NCI-H2081 treated with DMSO at 0.1 percent for 48 hours (cell line): ENCODE measurements at places on chromosomes 16 and 17.
A peak's percentile ranks its signal among the peaks of the same experiment; 100 is the strongest.

DNA sequence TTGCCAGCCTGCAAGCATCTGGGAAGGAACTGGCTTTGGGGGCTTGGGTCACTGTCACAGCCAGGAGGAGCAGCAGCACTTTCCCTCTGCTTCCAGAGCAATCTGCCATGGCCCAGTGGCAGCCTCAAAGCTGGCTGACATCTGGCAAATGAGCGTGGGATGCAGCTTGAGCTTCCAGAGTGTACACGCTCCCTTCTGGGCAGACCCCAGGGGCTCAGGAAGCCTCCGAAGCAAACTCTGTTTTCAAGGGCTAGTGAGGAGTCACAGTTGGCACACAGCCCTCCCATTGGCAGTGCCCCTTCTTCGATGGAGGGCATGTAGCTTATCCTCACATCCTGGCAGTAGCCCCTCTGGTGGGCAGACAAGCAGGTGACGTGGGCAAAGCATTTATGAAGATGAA lies 249.6 kb downstream of the ENGASE start:
- DNase-seq, result no peak

DNA sequence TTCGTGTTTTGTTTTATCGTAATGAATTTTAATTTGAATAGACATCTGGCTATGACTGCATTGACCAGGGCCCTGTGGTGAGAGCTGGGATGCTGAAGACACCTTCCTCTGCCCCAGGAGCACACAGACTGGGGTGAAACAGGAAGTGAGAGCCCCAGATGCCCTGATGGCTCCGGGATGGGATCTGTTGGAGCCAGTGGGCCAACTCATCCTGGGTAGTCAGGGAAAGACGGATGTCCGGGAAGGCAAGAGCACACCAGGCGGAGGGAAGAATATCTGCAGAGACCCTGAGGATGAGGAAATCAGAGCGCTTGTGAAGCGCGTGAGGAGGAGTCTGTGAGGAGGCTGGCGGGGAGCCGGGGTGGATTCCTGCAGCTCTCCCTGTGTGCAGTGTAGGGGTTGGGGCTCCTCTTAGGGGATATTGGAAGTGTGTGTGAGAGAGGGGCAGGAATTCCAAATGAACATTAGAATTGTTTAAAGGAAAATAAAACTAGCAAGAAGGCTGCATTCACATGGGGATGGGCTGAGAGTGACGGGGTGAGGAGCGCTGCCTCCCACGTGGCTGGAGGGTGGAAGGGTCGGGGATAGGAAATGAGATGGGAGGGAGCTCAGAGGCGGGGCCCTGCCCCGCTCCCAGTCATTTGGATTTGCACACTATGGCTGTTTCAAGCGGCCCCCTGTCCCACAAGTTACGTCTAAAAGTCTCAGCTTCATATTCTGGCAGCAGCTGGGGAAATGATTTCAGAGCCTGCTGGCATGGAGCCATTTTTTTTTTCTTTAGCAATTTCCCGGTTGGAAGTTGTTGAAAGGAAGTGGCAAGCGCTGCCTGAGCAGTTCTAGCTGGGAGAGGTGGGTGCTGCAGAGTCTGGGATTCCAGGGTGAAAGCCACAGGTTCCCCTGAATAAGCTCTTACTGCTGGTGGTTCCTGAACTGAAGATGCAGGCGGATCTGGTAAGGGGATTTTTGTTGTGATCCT lies 71.2 kb upstream of the LGALS9 start:
- DNase-seq, result no peak

- no peak for DNase-seq
Observed at GRCh38 chr16:50083996-50084395, 18.2 kb downstream of the HEATR3 start.

DNA sequence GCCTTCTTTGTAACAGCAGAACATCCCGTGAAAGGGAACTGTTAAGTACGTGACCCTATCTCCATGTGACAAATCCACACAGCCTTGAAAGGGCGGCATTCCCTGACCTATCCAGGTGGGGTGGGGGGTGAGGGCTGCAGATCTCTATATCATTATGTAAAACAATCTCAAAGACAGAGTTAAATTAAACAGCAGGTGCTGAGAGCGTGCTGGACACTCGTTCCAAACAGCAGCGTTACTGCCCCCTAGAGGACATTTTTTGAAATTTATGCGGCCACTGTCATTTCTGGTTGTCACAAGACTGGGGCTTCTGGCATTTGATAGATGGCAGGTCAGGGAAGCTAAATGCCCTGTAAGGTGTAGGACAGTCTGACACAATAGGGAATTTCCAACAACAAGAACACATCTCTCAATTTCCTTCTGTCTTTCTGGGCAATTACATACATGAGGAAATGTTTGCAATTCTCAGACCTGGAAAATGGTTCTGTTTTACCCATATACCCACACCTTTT lies 6.7 kb upstream of the SLC25A39 start:
- peak; percentile 64 for DNase-seq

DNA sequence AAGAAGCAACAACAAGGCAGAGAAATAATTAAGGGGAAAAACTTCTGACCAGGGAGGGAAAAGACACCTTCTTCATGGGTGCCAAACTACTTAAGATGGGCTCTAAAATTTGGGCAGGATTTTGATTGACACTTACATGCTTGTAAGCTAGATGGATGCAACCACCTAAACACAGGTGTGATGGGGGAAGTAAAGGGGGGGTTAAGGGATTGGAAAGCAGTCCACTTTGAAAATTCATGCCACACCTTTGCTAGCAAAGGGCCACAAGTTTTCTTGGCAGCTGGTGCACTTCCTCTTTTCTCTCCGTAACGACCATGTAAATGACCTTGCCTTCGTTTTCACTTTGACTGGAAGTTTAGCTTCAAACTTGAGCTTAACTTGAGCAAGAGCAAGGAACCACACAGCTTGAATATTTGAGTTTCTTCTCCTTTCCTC lies 14.3 kb upstream of the PRKAR1A start:
- DNase-seq, result no peak
